ENCODE measurements at places on chromosomes 1 and 21.

DNA sequence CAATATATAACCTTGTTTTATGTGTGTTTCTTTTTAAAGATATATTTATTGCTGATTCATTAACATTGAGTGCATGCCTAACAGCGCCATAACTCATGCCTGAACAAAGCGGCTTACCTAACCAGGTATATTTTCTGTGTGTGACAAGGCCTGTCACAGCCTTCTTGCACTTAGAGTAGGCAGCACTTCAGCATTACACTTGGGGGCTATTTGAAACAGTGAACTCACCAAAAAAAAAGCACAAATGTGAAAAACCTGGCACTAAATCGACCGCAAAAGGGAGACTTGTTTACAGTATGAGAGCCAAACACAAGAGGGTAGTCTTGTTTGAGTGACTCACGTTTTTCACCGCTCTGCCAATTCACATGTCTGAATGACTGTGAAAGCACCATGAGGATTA, 111.7 kb downstream of the DISP1 start:
- DNase-seq: no peak

GRCh38 chr1:200550367-200550766, 70.2 kb downstream of the KIF14 start:
- DNase-seq: no peak

DNA sequence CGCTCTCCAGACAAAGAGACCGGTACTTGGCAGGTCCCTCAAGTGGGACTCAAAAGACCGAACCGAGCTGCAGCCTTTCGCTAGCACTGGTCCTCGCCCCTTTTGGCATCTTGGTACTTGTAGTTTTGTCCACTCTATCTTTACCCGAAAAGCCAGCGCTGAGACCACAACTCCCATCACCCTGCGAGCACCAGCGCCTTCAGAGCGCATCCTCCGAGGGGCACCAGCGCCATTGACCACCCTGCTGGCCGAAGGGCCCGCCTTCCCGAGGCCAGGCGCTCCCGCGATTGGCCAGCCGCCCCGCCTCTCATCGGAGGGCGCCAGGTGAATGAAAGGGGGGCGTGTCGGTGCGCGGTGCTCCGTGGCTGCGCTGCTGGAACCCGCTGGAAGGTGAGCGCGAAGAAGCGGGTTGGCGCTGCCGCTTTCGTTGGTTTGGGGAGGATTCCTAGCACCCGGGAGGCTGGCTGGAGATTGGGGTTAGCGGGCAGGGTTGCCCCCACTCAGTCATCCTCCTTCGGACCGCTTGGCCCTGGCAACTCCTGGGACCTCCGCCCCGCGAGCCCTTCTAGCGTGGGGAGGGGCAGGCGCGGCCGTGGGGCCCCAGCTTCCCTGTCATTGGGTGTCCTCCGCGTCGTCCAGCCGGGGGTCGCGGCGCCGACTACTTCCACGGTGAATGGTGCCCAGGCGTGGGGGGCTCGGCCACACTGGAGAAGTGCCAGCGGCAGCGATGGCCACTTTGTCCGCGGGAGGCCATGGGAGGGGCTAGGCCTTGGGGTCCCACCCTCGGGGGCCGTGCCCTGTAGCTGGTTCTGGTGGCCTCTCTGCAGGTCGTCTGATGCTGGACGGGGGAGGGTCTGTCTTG, at the start of gene ZBTB8B:
TSS of gene ZBTB8B (plus strand) at position 357 of the 862 bp plus-strand sequence. CDS start 5,553 bp downstream, outside the sequence.
- DNase-seq: peak; percentile 24

GRCh38 chr1:16986962-16987361, 6.5 kb upstream of the MFAP2 start:
- DNase-seq: no peak

DNA sequence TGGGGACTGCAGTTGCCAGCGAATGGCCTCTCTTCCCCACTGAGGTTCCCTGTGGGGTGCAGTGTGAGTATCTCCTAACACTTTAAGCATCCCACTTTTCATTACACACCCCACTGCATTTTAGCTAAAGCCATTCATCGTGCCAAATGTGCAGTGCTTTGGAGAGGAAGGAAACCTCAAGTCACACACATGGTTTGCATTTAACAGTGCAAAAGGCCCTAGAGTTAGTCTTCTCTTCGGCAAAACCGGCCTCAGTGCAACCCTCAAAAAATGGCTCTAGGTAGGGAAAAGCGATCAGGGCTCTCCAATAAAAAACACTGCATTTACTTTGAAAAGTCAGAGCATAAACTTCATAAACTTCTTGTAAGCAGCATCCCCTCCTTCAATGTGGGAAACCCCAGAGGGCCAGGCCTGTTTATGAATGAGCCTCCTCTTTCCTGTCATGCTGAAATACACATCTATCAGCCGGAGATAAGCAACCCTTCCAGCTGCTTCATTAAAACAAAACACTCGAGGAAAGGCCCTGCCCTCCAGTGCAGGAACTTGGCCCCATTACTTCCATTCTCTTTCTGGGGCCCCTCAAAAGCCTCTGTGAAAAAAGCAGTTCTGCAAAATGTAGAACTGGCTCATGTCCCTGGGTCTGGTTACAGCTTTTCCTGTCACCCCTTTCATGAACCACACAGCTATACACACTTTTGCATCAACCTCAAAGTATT, 184.0 kb downstream of the CDC7 start:
- DNase-seq: no peak

- no peak for DNase-seq
Observed at GRCh38 chr1:162347281-162347680, 29.4 kb downstream of the SPATA46 start.

- DNase-seq: no peak
Observed at GRCh38 chr1:201820413-201820812, 8.5 kb upstream of the IPO9 start.

DNA sequence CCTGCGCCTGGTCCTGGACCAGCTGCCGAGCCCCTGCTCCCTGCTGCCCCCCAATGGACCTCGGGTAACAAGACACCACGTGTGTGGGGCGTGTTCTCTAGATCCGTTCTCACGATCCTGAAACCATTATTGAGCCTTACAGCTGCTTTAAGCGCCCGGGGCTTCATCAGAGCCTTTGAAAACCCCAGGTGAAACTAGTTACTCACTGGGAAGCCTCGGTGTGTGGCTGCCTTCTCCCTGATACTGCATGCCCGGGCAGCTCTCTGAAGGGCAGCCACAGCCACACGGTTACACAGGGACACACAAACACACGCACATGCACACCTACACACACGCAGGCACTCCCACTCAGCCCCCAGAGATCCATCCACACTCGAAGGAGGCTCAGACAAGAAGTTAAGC, 5.3 kb downstream of the HES2 start:
- DNase-seq: peak; percentile 63

DNA sequence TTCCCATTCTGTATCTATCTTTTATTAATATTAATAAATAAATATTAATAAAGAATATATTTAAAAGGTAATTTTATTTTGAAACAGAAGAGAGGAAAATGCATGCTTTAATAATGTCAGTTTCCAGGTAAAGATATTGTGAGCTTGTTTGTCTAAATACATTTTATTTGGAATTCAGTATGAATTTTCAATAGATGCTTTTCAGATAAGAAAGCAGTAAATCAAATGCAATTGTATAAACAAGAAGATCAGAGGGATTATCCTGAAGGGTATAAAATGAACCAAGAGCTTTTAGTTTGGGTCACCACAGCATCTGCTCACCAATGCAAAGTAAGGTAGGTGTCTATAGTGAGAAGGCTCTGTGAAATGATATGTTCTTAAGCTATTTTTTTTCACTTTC, at the start of gene TSHB:
TSS of gene TSHB (plus strand) at position 301 of the 400 bp plus-strand sequence. CDS start 3,537 bp downstream, outside the sequence.
- DNase-seq: no peak

DNA sequence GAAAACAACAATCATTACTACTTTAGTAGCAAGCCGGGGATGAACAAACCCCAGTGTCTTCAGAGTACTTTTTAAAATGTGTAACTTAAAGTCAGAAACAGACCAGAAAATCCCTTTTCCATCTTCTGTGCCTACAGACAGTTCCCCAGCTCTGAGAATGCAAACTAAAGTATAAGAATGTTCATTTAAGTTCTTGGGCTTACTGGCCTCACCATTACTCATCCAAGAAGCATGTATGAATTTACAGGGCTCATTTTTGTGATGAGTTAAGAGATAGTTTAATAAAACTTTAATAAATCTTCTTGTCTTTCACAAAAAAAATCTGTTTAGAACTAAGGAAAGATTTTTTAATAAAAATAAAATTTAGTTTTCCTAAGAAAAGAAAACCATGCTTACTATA, 4.6 kb downstream of the LPGAT1 start:
- no peak for DNase-seq

DNA sequence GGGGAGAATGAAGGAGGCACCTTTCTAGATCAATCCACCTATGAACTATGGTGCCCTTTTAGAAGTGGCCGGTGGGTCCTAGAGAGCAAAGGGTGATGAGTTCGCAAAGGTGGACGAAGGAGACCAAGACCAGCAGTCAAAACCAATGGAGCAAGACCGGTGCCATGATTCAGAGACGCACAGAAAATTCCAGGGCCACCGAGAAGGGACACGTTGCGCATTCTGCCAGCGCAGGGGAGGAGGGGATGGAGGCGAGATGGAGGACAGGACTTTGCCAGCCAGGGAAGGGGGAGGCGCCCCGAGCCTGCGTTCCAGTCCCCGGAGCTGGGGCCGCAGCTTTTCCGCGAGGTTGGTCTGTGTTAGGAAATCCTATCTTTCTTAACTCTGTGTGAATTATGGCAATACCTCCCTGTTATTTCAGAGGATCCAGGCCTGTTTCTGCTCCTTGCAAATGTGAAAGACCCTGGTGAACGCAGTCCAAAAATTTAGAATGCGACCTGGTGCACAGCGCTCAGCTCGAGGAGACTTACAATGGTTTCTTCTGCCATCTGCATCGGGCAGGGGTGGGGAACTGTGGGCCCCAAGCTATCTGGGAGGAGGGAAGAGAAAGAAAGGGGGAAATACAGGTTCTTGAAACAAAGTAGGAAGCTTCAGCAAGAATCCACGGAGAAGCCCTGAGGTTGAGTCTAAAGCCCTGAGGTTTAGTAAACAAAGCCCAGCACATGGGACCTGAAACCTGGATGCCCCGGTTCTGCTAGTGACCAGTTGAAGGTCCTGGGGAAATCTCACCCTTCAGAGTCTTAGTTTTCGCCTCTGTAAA, 129.4 kb downstream of the MRPS6 start:
- DNase-seq: no peak

- DNase-seq: peak; percentile 59
Observed at GRCh38 chr1:46622344-46622743, 5.7 kb upstream of the MOB3C start.

DNA sequence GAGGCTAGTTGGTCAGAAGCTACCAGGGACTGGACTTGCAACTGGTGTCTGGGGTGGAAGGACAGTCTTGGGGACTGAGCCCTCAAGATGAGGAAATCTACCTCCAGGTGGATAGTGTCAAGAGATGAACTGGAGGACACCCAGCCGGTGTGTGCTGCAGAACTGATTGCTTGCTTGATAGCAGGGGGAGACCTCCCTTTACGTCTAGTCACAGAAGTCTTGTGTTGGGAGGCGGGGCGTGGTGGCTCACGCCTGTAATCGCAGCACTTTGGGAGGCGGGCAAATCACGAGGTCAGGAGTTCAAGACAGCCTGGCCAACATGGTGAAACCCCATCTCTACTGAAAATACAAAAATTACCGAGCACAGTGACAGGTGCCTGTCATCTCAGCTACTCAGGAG, 4.9 kb downstream of the RCC2 start:
- peak; percentile 47 for DNase-seq

GRCh38 chr1:10980841-10981727, 31.4 kb upstream of the TARDBP start:
- DNase-seq: no peak

DNA sequence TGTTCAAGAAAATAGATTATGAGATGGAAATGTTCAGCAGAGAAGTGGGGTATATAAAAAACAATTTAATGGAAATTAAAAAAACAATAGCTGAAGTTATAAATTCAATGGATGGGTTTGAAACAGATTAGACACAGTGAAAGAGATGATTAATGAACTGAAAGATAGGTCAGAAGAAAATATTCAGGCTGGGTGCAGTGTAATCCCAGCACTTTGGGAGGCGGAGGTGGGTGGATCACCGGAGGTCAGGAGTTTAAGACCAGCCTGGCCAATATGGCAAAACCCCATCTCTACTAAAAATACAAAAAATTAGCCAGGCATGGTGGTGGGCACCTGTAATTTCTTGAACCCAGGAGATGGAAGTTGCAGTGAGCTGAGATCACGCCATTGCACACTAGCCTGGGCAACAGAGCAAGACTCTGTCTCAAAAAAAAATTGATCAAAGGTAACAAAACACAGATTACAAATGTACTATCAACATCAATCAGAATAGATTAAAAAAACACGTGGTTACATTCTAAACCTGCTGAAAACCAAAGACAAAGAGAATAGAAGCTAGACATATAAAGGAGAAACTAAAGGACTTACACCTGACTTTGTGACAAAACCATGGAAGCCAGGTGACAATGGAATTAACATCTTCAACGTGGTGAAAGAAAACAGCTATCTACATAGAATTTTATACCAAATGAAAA, 4.8 kb upstream of the SUMO3 start:
- peak; percentile 41 for DNase-seq

GRCh38 chr21:43341378-43342161, 85.4 kb downstream of the SIK1 start:
- DNase-seq: no peak

DNA sequence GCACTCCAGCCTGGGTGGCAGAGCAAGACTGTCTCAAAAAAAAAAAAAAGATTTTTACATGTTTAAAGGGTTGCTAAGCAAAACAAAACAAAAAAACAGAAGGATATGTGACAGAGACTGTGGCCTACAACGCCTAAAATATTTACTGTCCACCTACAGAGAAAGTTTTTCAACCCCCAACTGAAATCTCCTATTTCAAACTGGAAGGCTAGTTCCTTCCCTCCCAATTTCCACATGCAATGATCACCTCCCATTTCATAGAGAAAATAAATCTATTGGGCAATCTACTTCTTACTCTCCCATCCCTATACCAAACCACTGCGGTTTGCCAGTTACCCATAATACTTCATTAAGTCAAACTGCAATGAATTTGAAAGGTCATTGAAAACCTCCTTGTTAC, 74.2 kb downstream of the ST3GAL3 start:
- no peak for DNase-seq

DNA sequence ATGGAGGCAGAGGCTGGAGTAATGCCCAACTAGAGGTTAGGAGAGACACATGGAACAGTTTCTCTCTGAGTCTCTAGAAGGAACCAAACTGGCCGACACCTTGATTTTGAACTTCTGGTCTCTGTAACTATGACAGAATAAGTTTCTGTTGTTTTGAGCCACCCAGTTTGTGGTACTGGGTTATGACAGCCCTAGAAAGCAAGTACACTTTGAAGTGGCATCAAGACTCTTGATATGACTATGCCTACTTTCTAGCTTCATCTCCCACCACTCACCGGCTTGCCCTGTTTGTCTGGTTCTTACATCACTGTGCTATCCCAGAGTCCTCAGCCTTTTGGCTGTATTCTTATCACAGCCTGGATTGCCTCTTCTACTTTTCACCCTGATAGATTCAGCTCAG, 230.3 kb upstream of the USP24 start:
- DNase-seq: no peak

- DNase-seq: no peak
Observed at GRCh38 chr1:207040181-207040533, 7.6 kb upstream of the C1orf116 start.

GRCh38 chr1:107076841-107077240, 20.4 kb downstream of the PRMT6 start:
- DNase-seq: no peak
